Bronchial epithelial cell (primary cell): ENCODE measurements at places on chromosomes 7 and 10. TPM values are rescaled to one million over a fixed set of nuclear protein-coding genes. Genes with fewer than 3 reads are reported as not detected.

DNA sequence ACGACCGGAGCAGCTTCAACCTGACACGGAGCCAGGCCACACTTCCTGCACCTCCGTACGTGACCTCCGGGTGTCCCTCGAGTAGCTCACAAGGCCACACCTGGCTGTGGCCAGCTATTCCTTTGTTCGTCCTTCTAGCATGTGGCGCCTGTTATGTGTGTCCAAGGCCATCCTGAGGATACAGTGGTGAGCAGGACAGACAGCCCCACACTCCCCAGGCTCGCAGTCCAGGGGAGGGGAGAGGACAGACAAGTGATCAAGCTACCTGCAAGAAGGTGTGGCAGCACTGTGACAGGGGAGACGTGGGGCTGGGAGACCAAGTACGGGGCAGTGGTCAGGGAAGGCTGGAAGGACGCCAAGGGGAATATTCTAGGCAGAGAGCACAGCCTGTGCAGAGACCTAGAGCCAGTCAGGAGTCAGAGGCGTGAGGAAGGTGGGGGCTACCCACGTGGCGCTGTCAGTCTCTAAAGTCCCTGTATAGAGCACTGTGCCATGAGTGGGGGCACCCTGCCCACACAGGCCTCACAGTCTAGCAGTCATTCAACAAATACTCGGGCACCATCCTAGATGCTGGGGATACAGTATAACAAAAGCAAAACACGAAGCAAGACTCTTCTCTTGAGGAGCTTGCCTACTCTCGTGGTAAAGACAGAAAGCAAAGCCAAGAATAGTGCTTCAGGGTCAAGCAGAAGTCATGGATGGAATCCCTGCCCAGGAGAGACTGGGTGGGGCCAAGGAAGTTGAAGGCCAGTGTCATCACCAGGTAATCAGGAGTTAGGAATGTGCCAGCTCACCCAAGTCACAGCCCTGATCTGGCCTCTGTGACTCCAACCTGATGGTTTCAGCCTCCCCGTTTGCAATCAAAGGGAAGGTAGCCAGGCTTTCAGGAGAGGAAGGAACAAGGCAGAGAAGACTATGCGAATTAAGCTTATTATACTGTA lies 58.6 kb downstream of the PROSER2 start:
- peak; percentile 96 for DNase-seq

- peak; percentile 42 for DNase-seq
These were observed at the start of gene SLC35G1 for GRCh38 chr10:93893646-93894515. TSS of gene SLC35G1 (plus strand) at chr10:93893978. CDS start at chr10:93894034, 56 bp downstream.

Gene IFIT1B
- not detected in 2 replicates for total RNA-seq

Gene CLDN15
- total RNA-seq: 2.1 and 2.9 TPM in 2 replicates

Gene RGR
- total RNA-seq: not detected in 2 replicates

Gene FAM13C
- total RNA-seq: under 0.01 TPM in 1 of 2 replicates, not detected in the other

Gene PALD1
- 0.13 TPM in 1 of 2 replicates, not detected in the other for total RNA-seq

GRCh38 chr7:30389791-30390190 lies 88.8 kb downstream of the NOD1 start:
- no peak for DNase-seq

DNA sequence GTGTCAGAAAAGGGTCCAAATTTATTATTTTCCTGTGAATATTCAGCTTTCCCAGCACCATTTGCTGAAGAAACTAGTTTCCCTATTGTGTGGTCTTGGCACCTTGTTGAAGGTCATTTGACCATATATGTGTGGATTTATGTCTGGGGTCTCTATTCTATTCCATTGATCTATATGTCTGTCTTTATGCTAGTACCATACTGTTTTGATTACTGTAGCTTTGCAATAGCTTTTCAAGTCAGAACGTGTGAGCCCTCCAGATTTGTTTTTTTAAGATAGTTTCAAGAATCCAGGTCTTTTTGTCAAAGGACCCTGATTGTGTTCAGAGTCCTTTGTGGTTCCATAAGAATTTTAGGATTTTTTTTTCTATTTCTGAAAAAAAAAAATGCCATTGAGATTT lies 79.0 kb upstream of the WAC start:
- DNase-seq: no peak

Gene VSTM2A
- not detected in 2 replicates for total RNA-seq

Gene SH2B2
- 1.5 and 1.8 TPM in 2 replicates for total RNA-seq

- DNase-seq: peak; percentile 58
These were observed 16.1 kb downstream of the ANKRD16 start for GRCh38 chr10:5873515-5873995.

DNA sequence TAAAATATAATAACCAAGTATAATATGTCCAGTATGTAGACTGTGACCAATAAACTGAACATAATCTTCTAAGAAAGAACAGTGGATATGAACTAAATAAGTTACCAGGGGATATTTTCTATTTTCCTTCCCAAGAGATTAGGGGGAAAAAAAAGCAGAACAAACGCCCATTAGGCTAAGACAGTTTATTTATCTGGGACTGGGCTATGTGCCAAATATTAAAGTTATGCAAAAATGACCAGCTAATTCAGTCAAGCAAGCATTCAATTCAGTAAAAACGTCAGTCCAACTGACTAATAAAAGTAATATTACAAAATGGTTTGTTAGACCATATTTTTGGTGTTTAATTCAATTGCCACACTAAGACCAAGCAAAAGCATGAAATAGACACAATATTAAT lies 122.2 kb downstream of the TSPAN12 start:
- no peak for DNase-seq

GRCh38 chr10:127836966-127837365 lies 55.8 kb downstream of the CLRN3 start:
- DNase-seq: no peak

Gene ZNF425
- 3.7 TPM in 2 replicates for total RNA-seq

DNA sequence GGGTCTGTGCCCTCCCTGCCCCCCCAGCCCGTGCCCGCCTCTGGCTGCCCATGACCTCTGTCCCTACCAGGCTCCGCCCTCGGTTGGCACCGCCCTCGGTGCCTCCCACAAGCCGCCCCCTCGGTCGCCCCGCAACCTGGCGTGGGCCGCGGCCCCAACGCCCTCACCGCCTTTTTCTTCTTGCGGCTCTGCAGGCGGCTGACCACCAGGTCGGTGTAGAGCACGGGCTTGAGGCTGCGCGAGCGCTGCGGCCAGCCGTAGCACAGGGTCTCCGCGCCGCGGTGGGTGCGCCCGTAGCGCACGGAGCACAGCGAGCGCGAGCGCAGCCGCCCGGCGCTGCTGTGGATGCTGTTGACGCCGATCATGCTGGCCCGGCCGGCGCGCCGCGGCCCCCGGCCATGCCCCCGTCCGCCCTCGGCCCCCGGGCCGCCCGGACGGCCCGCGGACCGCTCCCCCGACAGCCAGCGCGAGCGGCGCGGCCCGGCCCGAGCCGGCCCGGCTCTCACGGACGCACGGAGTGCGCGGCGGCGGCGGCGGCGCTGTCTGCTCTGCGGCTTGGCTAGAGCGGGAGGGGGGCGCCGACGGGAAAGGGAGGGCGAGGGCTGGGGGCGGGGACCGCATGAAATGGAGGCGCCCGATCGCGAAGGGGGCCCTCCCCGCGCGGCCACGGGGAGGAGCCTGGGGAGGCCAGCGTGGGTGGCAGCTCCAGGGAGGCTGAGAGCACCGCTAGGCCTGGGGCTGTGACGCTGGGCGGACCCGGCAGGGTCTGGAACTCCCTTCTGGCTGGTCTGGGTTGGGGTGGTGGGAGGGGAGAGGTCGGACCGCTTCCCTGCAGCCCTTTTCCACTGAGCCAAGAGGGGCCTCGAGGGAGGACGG lies 9.6 kb downstream of the PSD start:
- no peak for DNase-seq

Gene HOXA11
- not detected in 2 replicates for total RNA-seq

DNA sequence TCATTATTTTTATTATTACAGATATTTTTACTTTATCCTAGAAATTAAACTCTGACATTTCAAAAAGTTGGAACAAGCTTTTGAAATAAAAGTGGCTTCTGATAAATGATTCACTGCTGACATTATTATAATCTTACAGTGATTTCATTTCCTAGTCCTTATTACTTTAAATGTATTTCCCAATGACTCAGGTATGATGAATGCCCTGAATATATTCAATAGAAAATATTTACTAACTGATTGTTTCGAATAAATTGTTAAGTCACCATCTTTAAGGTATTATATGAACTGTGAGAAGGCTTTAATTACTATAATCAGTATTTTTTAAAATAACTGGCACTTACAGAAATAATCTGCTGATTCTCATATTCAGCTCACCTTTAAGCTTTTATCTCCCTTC lies 21.6 kb downstream of the DKK1 start:
- peak; percentile 90 for DNase-seq

DNA sequence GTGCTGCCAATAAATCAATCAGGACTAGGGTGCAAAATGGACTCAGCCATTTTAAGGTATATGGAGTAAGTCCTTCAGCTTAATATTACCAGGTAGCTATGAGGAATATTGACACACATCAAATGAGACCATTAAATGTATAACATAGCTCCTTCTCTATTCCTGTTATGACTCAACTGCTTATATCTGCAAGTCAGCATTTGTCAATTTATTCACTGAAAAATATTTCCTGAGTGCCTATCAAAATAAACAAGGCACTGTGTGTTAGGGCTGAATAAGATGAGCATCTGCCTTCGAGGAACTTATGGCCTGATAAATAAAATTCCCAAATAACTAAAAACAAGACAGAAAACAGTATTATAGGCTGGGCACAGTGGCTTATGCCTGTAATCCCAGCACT lies 113.8 kb downstream of the CDK6 start:
- peak; percentile 35 for DNase-seq

DNA sequence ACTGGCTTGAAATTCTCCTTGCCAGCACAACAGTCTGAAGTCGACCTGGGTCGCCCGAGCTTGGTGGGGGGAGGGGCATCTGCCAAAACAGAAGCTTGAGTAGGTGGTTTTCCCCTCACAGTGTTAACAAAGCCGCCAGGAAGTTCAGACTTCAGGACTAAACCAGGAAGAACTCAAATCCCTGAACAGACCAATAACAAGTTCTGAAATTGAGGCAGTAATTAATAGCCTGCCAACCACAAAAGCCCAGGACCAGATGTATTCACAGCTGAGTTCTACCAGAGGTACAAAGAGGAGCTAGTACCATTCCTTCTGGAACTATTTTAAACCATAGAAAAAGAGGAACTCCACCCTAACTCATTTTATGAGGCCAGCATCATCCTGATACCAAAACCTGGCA lies 45.3 kb downstream of the LRRC72 start:
- DNase-seq: no peak

Gene PRR15
- total RNA-seq: 1.9 and 2.1 TPM in 2 replicates

DNA sequence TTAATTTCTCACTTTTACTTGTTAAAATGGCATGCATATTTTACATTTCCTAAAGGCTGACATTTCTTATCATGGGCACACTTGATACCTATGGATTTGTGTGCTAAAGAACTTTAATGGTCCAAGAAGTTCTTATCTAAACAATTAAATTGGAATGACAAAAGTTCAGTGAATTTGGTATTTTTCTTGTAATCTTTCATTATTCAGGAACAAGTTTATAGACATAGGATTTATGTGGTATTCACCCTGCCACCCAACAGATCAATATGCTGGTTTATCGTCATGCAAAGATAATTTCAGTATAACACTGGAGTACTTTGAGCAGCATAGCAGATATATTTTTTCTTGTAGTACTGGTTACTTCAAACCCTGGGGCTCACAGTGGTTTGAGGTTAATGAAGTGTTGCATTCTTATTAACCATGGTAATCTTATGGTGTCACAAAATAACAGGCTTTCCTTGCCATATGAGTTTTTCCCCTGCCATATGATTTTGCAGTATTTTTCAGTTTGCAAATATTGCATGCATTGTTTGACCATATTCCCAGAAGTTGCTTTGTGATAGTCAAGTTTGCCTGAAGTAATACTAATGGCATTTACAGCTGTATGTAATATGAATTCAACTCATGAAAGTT lies 148.8 kb downstream of the PPP1R9A start:
- DNase-seq: no peak

Gene CHCHD1
- total RNA-seq: 13.2 and 25.1 TPM in 2 replicates

Gene ADRA2A
- total RNA-seq: not detected in 2 replicates

GRCh38 chr7:106108991-106109390 lies 3.1 kb downstream of the SYPL1 start:
- no peak for DNase-seq

Gene PTF1A
- total RNA-seq: not detected in 2 replicates

DNA sequence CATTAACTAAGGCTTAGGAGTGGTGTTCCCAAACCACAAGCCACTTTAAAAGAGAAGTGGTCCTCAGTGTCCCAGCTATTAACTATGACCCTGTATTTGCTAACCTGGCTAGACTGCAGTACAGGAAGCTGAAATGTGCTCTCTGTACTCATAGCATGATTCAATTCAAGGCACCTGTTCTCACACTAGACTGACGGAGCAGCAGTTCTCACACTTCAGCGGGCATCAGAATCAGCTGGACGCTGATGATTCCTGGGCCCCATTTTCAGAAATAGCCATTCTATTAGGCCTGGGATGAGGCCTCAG lies 24.5 kb upstream of the MSRB2 start:
- DNase-seq: no peak

DNA sequence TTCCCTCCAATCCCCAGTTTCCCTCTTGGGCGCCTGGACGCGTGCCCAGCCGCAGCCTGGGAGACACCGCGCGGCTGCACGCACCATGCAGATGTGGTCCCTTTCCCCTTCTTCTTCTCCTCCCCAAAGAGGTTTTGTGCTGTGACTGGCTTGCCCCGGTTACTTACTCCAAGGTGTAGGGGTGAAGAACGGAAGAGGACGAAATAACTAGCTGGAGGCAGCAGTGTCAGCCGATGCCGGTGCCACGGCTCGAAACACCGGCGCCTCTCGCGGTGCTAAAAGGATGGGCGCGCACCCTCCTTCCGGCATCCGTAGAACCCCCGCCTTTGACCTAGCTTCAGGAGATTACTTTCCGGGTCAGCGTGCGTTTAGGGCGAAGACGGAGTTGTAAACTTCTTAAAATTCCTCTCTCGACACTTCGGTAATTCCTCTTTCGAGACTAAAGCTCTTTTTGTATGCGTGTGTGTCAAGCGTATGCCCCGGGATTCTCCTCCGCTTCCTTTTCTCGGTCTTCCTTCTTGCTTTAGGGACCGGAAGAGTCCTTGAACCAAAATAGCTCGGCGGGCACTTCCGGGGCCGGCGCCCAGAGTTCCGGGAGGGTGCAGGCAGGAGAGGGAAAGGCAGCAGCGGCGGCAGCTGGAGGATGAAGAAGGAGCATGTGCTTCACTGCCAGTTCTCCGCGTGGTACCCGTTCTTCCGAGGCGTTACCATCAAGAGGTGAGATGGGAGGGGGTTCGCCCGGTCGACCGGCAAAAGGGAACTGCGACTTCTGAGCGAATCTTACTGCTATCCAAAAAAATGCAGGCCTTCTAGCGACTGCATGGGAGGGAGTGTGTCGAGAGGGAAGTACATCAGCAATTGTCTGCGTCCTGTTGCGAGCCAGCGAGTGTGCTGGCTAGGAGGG lies at the start of the genes CDC123 and NUDT5:
CDC123 (plus strand) TSS at position 586 of the 904 bp plus-strand sequence; CDS start at position 644, 58 bp downstream.
NUDT5 (minus strand) TSS at position 289 of the 904 bp plus-strand sequence. CDS start 9,600 bp downstream, outside the sequence.
- peak; percentile 84 for DNase-seq
